Astrocyte of the cerebellum (primary cell): ENCODE measurements at places on chromosomes 1 and 21.

DNA sequence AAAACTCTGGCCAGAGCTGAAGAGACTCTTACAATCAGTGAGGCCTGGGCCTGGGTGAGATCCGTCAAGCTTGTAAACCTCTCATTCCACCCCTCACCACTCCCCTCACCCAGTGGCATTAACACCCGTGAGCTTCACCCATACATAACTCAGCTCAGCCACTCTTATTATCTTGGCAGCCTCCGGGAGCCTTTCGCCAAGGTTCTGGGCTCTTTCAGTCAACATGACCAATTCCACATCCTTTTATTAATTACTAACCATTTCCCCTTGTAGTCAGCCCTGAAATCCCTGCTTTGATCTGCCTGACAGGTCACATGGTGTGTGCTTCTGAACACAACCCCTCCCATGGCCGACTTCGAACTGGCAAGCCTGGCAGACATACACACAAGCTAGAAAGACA is 134.8 kb downstream of the SETD4 start:
- DNase-seq: peak; percentile 72

DNA sequence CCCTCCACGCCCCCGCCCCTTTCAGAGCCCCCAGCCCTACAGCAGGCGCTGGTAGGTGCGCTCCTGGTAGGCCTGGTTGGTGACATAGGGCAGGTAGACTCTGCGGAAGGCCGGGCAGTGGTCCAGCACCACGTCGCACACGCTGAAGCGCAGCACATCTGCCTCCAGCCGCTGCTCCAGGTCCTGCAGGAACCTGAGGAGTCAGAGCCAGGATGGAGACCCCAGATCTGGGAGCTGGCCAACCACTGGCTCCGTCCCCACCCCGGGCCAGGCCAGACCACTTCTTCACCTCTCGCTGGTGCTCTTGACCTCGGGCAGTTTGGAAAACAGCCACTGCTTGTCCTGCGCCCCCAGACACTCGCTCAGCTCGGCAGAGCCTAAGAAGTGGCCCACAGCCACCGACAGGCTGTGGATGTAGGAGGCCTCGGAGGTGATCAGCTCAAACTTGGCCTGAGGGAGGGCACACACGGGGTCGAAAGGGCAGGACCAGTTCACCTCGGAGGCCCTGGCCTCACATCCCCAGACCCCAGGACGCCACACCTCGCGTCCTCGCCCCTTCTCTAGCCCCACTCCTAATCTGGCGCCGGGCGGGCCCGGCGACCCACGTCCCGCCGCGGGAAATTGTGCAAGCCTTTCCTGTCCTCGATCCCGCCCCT is 6.4 kb downstream of the ARHGEF19 start:
- DNase-seq: no peak

DNA sequence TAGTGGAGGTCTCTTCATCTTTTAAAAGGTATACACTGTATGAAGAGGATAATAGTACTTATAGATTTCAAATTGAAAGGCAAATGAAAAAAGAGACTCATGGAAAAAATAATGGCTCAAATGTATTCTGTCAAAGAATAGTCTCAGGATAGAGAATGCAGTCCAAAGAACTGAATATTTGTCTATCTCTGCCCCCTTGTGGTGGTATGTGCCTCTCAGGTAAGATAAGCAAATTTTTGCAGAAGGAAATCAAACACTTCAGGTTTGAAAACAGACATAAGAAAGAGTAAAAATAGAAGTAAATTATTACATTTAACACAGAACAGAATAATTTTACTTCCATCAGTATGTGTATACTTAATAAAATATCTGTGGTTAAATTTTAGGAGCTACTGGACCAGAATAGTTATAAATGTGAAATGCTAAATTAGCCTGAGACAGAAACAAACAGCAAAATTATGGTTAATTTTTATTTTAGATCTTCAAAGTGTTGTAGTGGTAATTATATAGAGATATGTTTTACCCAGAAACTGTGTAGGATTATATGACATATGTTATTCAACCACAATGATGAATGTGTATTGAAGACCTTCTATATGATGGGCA is 164.4 kb upstream of the PALMD start:
- peak; percentile 59 for DNase-seq

- DNase-seq: no peak
These were observed 149.4 kb downstream of the RERE start for GRCh38 chr1:8667869-8668594.

- no peak for DNase-seq
These were observed 8.6 kb upstream of the EEIG2 start for GRCh38 chr1:108551137-108551862.

- no peak for DNase-seq
These were observed 94.1 kb downstream of the ACTL8 start for GRCh38 chr1:17849216-17849615.

- no peak for DNase-seq
These were observed 134.4 kb downstream of the LEPR start for GRCh38 chr1:65554829-65555228.

DNA sequence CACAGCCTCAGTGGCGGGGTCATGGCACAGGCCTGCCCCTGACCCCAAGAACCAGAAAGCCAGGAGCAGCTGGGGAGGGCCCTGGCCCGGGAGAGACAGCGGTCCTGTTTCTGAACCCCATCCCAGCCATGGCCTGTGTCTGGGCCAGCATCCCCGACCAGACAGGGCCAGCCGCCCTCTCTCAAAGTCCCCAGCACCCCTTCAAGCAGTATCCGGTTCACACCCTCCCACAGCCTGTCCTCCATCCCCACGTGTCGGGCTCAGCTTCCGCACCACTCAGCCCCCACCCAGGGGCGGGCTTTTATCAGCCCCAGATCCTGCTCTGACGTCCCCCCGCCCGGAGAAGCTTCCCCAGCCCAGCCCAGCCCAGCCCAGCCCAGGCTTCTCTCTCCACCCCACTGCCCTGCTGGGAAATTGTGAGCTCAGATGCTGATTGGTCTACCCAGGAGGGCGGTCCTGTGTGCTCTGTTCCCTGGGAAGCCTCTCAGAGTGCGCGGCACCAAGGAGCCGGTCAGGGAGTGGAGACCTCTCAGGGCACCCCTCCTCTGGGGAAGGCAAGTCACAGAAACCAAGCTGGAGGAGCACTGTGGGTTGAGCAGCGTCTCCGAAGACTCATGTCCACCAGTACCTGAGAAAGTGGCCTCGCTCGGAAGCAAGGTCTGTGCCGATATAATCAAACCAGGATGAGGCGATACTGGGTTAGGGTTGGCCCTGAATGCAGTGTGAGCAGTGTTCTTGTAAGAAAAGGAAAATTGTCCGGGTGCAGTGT is 4.7 kb upstream of the FAAP20 start:
- no peak for DNase-seq

DNA sequence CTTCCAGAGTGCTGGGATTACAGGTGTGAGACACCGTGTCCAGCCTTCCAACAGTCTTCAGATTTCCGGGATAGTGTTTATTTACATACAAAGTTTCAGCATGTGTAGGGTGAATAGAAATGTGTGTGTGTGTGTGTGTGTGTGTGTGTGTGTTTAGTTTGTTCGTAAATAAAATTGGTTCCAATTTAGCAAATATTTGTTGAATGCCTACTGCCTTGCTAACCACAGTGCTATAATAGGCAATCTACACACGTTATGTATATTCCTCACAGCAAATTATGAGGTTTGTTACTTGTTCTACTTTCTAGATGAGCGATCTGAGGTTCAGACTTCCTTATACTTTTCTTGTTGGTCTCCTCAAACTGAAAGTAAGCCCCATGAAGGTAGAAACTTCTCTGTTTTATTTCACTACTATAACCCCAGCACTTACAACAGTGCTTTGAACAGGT is 32.8 kb upstream of the EPS15 start:
- no peak for DNase-seq

DNA sequence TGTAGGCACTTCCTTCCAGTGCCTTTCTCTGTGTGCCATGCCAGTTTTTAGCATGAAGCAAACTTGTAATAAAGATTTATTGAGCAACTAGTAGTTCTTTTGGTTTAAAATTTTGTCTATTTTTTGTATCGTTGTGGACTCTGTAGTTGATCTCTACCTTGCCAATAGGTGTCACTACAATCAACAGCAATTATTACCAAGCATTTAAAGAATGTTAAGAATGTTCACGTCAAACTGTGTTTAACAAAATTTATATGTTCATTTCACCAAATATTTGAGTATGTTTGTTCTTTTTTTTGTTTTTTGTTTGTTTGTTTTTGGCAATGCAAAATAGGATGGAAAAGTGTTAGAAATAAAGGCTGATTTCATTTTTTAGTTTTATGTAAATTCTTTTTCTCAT is 208.1 kb downstream of the PATJ start:
- DNase-seq: peak; percentile 11

GRCh38 chr1:76023669-76024435 is 50.7 kb upstream of the ST6GALNAC3 start:
- DNase-seq: peak; percentile 6

DNA sequence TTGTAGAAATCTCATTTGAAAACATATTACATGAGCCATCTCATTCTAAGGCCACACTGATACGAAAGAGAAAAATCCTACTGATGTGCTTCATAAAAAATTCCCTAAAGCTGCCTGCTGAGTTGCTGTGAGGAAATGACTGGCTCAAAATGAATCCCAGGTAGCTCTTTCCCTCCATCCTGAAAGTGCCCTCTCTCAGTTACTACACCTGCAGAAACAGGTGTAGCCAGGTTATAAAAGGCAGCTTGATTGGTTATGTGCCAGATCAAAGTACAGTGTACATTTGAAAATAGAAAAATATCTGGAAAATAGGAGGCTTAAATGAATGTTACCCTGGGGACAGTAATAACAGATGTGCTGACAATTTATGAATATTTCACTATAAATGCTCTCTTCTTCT is 833.4 kb upstream of the ADGRL4 start:
- no peak for DNase-seq

GRCh38 chr1:17640393-17640792 is 100.9 kb downstream of the ARHGEF10L start:
- no peak for DNase-seq

GRCh38 chr1:119831027-119831426 is 19.8 kb upstream of the REG4 start:
- DNase-seq: no peak

GRCh38 chr1:65253800-65254319 is 55.5 kb upstream of the DNAJC6 start:
- no peak for DNase-seq

DNA sequence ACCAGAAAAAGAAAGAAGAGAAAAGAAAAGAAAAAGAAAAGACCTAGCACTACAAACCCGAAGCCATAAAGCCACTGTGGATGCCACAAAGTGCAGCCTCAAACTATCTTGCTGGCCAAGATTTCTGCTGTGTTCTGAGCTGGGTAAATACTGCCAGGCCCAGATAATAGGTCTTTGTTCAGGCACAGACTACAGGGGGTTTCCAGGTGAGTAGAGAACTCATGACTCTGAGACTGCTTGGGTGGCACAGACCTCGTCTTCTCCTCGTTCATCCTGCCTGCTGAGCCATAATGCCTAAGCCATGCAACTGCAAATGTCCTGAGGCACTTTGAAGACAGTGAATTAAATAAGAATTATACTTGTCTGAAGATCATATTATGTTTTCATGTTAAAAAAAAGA is 651.8 kb downstream of the LMO4 start:
- DNase-seq: no peak

GRCh38 chr1:24905355-24905978 is 24.6 kb downstream of the RUNX3 start:
- no peak for DNase-seq

GRCh38 chr1:77514921-77515776 is 167.3 kb downstream of the ZZZ3 start:
- no peak for DNase-seq

- no peak for DNase-seq
These were observed 35.7 kb downstream of the WNT3A start for GRCh38 chr1:228042508-228042907.

GRCh38 chr1:67713057-67713846 is 28.3 kb downstream of the GADD45A start:
- peak; percentile 81 for DNase-seq

- DNase-seq: no peak
These were observed 113.8 kb downstream of the RRAGC start for GRCh38 chr1:38745476-38746401.

DNA sequence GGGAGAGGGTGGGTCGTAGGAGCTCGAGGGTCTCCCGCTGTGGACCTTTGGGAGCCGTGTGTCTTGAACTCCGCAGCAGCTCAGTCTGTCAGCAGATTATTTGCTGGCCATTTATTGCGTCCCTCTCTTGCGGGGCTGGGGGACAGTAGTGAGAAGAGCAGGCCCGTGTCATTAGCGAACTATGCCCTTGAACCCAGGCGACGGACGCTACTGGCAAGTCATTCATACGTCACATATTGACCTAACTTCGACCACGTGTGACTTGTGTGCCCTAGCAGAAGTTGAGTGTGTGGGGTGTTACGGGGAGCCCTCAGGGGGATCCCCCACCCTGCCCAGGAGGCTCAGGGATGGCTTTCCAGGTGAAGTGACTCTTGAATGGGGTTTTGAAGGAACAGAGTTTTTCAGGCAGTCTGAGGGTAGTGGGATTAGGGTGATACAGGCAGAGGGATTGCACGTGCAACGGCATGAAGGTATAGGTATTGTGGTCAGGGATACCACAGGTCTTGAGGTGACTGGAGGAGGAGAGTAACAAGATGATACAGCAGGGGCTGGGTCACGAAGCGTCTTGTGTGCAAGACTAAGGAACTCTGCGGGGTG is 13.0 kb downstream of the RCC1 start:
- no peak for DNase-seq

DNA sequence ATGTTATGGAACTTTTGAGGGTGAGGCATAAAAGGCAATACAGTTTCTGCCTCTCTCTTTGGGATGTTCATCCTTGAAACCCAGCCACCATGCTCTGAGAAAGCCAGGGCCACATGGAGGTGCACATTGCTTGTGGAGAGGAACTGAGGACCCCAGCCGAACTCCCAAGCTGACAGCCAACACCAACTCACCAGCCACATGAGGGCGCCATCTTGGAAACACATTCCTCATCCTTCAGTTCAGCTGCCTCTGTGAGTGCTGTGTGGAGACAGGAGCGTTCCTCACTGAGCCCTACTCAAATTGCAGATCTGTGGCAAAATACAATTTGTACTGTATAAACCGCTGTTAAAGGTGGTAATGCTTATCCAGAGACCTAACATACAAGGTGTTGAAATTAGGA is 137.5 kb downstream of the GABPA start:
- DNase-seq: no peak

DNA sequence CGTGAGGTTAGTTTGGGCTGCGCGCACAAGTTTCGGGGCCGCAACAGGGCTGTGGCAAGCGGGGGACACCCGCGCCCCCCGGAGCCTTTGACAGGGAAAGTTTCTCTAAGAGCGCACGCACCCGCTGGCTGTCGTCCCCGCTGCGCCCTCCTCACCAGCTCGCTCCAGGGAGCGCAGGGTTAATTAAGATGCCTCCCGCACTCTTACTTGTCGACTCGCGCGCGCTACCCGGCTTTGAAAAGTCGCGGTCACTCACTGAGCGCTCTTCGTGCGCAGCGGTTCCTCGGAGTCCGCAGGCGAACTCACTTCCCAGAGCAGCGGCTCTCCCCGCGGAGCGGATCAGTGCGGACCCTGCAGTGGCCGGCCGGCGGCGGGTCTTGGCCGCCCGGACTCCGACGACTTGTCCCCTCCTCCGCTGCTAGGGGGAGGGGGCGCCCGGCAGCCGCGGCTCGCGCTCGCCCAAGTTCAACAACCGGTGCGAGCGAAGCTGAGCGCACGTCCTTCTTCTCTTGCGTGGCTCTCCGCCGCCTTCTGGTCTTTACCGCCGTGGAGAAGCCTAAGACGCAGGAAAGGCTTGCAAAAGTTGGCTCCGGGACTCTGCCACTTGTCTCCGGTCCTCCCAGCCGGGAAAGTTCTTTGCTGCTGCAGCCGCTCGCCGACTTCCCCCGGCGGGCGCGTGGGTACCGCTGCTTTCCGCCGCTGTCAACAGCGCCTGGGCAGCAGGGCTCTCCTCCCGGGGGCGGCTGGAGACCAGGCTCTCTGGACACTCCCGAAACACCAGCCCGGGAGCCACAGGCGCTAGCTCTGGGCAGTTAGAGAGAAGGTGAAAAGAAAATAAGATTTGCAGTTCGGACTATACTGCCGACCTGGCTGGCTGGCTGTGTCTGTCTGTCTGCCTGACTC is 506 bp downstream of the JUN start:
- no peak for DNase-seq
